ENCODE measurements at places on chromosomes 1 and 21.
A peak's percentile ranks its signal among the peaks of the same experiment; 100 is the strongest.

- DNase-seq: no peak
Measured at GRCh38 chr1:214351551-214352277, 70.8 kb downstream of the SMYD2 start.

- DNase-seq: no peak
Measured at GRCh38 chr21:37032877-37033471, 26.5 kb downstream of the RIPPLY3 start.

DNA sequence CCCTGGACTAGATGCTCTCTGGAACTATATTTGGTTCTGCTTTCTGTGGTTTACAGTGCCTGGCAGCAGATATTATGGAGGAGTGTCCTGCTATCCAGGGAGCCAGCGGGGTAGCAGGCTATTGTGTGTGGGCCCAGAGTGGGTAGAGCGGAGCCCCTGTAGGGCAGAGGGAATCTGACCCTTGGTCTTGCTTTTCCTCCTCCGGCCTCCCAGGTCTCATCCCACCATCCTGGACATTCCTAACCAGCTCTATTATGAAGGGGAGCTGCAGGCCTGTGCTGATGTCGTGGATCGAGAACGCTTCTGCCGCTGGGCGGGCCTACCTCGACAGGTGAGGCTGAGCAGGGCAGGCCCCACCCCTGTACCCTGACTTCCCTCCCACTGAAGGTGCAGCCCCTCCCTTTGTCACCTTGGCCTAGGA is 9.1 kb downstream of the RHOC start:
- DNase-seq: no peak

GRCh38 chr21:31604591-31605190 is 54.8 kb upstream of the SOD1 start:
- peak; percentile 51 for DNase-seq

DNA sequence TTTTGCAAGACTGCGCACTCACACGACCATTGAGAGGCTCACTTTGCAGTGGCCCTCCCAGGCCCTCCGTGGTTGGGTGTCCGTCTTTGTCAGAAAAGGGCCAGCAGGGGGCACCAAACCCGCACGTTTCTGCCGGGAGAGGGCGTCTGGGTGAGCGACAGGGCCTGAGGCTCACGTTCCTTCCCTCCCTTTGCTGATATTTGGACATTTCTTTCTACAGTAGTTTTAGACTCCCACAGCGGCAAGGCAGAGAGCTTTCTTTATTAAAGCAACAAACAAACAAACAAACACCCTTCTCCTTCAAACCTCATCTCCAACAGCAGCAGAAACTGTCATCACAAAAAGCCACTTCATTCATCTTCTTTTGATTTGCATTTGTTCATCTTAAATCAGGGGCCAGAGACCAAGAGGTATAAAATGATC is 79.2 kb upstream of the WDR26 start:
- peak; percentile 79 for DNase-seq
